ENCODE measurements at places on chromosomes 6 and 20.

DNA sequence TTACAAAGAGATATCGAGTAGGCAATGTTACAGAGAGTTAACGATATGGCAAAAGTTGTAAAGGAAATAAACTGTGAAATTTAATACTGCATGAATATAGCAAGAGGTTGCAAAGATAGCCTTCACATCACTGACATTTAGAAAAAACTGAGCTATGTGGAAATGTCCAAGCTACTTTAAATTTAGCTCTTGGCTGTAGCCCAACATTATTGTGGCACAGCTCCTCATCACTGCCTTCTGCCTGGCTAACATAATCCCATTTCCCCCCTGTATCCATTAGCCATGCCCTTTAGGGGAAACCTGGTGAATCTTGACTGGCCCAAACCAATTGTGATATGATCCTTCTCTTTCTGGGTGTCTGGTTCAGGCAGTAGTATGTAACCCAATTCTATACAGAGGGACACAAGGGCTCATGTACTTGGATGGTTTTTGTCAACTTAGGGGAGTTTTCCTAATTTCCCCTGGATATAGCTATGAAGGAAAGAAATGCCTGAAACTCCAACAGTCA is 115.4 kb downstream of the PFDN4 start:
- no peak for DNase-seq
- no peaks in the 10 kb centered on the region for H3K27me3 ChIP-seq
- no peak overlapping the region for H3K27ac ChIP-seq

GRCh38 chr6:96865055-96865405 is 27.8 kb upstream of the GPR63 start:
- H3K4me1 ChIP-seq: no peaks in the 10 kb centered on the region
- DNase-seq: no peak
- H3K4me3 ChIP-seq: no peak overlapping the region
- no peaks in the 10 kb centered on the region for H3K27me3 ChIP-seq
- H3K36me3 ChIP-seq: no peaks in the 10 kb centered on the region
- H3K27ac ChIP-seq: no peak overlapping the region

- no peaks in the 10 kb centered on the region for H3K27me3 ChIP-seq
- H3K27ac ChIP-seq: no peak overlapping the region
- H3K4me3 ChIP-seq: no peak overlapping the region
- no peaks in the 10 kb centered on the region for H3K36me3 ChIP-seq
- no peak for DNase-seq
- peaks cover 8% of the 10 kb centered on the region for H3K4me1 ChIP-seq
These were observed 453.8 kb downstream of the RFPL4B start for GRCh38 chr6:112800916-112801315.

GRCh38 chr6:145784683-145785082 is 29.9 kb downstream of the FBXO30 start:
- H3K4me3 ChIP-seq: no peak overlapping the region
- H3K27ac ChIP-seq: no peak overlapping the region
- no peaks in the 10 kb centered on the region for H3K4me1 ChIP-seq
- no peaks in the 10 kb centered on the region for H3K36me3 ChIP-seq
- no peak for DNase-seq

Data from PC-9 (cell line).